ENCODE measurements at places on chromosomes 5 and 9. TPM values are rescaled to one million over a fixed set of nuclear protein-coding genes. Genes with fewer than 3 reads are reported as not detected.

GDA gene
- not detected for total RNA-seq

GHR gene
- total RNA-seq = 5.5 TPM

SPATA6L gene
- total RNA-seq = 0.85 TPM

NAA35 gene
- total RNA-seq = 38.0 TPM

DDX4 gene
- total RNA-seq = not detected

- no peak for DNase-seq
Measured at GRCh38 chr5:110058175-110058574, 368.4 kb downstream of the MAN2A1 start.

GRCh38 chr5:50766967-50767366, 100.5 kb downstream of the PARP8 start:
- no peak for DNase-seq

DNA sequence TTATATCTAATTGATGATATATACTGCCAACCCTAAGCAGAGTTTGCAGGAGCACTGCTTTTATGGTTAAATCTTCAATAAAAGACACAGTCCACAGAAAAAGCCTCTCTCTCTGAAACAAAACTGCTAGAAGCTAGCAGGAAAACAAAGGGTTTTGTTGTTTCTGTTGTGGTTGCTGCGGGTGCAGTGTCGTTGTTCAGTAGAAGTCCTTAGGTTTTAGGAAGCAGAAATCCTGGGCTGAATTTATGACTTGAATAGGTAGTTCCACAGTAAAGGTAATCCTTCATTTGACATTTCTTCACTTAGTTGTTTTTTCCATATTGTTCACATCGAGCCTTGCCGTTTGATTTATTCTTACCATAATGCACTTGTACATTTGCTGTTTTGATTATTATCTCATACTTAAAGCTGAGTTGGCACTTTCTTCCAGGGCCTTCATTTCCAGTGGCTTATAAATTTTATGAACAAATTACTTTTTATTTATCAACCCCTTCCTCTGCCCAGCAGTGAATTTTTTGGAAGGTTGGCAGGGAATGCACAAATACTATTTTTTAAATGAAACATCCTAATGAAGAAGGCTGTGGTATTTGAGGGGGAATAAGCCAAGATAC, 209.6 kb upstream of the SLC30A5 start:
- DNase-seq = no peak

DNA sequence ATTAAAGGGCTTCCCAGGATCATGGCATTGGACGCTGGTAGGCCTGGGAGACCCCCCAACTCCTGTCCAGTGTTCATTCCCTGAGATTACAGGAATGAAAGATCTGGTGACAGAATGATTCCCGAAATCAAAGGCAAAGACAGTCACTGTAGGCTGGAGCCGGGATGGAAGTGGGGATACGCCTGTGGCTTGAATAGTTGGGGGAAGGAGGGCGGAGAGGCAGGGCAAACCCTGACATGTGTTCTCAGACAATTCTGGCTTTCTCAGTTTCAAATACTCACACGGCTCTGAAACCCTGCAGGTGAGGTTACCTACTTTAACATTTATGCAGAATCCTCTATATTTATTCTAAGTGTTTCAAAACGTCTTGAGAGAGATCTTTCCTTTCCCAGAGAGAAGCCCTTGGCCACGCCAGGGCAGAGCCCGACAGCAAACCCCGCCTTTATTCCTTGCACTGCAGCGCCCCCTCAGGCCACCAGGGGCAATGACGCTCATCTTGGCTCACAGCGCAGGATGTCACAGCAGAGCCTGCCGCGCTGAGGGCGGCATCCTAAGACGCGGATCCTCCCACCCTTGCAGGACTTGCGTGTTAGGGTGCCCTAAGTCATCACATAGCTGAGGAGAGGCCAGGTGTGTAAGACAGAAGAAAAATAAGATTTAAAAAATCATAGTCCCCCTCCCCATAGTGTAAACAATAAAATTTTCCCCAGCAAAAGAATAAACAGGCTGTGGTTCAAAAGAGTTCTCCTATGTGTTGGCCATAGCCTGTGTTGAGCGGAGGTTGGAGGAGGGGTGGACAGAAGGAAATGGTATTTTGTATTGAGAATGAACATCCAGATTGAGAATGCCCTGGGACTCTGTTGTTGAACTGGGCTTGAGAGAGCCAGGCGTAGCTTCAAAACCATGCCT, 284.5 kb downstream of the NTRK2 start:
- peak; percentile 73 for DNase-seq

DNA sequence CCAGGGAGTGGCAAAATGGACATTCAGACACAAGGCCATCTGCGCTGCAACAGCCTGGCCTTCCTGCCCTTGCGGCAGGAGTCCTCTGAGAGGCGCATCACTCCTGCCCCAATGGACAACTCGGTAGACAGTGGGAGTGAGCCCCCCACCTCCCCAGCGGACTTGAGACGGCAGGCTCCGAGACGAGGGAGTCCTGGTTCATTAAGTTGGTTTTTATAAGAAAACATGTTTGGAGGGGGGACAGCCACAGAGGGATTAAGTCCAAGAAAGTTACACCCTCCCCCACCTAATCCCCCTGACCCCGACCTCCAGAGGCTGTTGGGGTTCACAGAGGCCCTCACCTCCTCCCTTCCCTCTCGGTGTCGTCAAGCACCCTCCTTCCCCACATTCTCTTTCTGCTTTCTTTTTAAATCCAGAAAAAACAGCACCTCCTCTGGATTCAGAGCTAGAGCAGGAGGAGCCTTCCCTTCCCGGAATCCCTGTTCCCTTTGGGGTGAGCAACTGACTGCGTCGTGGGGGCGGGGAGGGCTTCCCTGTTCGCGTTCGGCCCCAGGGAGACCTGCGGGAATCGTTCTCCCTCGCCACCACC, 1.8 kb upstream of the EGR1 start:
- no peak for DNase-seq

DNA sequence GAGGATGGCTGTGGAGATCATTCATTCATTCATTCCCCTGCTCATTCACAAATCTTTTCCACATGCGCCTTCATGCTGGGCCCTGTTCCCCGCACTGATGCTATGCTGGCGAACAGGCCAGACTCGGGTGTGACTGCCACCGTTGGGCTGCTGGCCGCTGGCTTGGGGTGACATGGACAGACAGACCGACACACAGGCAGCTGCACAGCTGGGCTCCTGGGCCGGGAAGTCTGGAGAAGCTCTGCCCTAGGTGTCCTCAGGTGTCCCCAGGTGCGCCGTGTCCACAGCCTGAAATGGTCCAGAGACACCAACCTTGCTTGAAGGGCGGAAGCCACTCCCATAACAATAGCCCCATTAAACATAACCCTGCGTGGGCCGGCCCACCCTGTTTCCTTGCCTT, 35.0 kb upstream of the BARHL1 start:
- DNase-seq = no peak

DNA sequence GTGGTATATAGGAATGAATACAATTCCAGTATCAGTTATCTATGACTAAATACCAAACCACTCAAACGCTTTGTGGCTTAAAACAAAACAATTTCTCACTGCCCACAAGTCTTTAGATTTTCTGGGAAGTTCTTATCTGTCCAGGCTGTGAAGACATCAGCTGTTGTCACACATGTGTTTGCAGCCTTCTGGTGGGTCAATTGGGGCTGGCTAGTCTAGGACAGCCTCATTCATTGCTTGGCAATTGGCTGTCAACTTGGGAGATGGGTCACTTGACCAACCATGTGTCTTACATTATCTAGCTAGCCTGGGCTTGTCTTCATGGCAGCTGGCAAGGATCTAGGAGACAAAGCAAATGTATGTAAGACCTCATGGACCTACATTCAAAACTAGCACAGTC, 53.8 kb upstream of the PAPPA start:
- DNase-seq = peak; percentile 70

DNA sequence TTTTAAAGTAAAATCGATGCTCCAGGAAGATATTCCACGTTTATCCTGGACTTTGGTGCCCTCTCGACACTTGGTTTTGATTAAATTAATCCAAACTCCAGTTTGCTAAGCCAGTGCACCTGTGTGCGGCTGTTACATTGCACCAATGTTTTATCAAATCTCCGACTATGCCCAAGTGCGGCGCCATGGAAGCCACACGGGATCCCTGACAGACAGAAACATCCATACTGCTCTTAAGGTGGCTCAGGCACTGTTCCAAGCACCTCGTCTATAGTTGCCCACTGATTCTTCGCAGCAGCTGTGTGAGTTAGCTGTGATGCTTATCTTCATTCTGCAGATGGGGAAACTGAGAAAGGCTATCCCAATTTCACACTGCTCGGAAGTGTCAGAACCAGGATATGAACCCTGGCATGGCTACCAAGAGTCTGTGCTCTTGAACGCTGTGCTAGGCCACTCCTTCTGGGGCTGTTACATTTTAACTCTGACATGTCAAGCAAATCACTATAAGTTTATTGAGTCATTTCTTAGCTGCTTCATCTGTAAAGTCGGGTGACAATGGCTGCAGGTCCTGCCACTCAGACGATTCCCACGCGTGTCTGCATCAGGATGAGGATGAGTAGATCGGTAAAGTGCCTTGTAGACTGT, 113.0 kb downstream of the ADAMTS2 start:
- DNase-seq = no peak

DNA sequence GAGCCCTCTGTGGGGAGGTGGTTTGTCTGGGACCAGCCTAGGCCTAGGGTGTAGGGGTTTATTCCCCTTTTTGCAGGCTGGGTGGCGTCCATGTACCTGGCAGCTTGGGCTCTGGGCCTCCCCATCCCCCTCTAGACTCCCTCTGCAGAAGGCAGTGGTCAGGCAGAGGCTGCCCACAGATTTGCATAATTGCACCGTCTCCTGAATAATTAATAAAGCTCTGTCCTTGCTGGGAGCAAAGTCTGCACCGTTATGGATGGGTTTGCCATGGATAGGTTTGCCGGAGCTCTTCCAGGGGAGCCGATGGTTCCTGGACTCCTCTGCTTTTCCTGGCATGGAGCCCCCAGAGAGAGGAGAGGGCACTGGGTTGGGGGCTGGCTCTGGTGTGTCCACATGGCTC, 60.4 kb downstream of the DAB2IP start:
- DNase-seq = no peak

- DNase-seq = peak; percentile 38
Measured at GRCh38 chr5:32942225-32942989, 231.3 kb downstream of the NPR3 start.

DNA sequence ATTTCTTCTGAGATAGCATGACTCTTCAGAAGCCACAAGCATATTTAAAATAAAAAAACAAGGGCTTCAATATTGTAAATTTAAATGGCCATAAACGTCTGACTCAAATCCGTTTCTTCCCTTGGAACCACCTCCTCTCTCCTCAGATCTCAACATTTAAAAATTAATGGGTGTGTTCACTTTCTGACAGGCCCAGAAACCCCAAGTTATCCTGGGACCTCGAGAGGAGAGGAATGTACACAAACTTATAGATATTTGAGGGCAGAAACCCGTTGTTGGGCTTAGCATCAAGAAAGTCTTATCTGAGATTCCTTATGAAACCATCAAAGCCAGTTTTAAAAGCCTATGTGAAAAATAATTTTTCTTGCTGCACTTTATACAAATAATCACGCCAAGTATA, 29.2 kb downstream of the MLLT3 start:
- no peak for DNase-seq

DNA sequence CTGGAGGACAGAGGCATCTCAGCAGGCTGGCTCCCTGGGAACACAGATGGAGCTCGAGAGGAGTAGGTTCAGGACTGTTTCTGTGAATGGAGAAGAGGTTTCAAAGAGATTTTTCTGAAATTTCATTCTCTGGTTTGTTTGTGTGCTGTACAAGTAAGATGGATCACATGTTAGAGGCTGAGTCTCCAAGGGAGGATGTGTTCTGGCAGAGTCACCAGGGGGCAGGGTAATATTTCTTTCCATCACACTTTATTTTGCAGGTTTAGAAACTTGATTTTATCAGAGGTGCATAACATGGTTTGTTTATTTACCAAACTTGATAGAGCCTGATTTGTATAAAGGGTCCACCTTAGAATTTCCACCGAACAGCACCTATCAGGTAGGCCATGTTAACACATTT, 69.2 kb upstream of the ARL15 start:
- no peak for DNase-seq

All from mammary epithelial cell (primary cell).